ENCODE measurements at places on chromosomes 12 and 14.

DNA sequence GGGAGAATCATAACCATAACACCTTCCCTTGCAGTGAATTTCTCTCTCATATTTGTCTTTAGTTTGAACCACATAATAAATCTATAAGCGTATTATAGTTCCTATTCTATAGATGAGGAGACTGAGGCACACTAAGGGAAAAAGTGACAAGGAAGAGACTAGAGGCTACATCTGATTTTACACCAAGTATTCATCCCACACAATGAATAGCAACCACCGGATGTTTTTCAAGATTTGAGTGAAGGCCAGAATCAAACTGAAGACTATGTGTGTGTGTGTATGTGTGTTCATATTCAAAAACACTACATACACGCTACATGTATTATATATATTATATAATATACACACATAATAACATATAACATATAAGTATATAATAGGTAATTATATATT, 4.7 kb downstream of the ASB2 start:
- DNase-seq, result no peak

DNA sequence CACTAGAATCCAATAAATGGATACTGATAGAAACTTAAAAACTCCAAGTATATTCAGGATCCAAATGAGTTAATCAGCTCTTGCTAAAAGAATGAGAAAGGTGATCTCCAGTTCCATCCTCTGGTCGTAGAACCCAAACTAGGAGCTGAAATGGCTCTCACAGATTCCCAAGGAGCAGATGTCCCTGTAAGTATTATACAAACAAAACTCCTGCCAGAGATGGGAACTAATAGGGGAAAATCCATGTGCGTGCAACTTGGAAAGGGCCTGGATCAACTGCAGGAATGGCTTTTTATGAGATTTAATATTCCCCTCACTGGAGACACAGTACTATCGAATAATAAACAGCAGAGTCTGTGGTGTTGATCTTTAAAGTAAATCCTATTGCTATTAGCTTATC, 309.2 kb upstream of the TBX3 start:
- DNase-seq, result no peak

- no peak for DNase-seq
Measured at GRCh38 chr12:125244338-125244737, 179.1 kb downstream of the AACS start.

- DNase-seq, result no peak
Measured at GRCh38 chr14:96445844-96446710, 54.1 kb downstream of the AK7 start.

- no peak for DNase-seq
Measured at GRCh38 chr12:66111605-66112004, 18.9 kb downstream of the LLPH start.

DNA sequence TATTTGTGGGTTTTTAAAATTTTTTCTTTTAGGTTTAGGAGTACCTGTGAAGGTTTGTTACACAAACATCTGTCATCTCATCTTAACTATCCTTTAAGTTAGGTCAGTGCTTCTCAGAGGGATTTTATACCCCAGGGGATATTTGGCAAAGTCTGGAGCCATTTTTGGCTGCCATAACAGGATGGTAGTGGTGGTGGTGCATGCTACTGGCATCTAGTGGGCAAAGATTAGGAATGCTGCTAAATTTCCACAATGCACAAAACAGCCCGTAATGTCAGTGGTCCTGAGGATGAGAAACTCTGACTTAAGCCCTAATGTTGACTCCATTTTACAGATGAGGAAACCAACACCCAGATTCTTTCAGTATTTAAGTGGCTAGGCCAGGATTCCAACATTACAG, 85.2 kb upstream of the MYF6 start:
- no peak for DNase-seq

GRCh38 chr14:93085911-93086310, 29.8 kb downstream of the ITPK1 start:
- DNase-seq, result no peak
